ENCODE measurements at places on chromosomes 2 and 18.

- no peak for DNase-seq
These were observed 296.6 kb downstream of the NAPG start for GRCh38 chr18:10822456-10822855.

DNA sequence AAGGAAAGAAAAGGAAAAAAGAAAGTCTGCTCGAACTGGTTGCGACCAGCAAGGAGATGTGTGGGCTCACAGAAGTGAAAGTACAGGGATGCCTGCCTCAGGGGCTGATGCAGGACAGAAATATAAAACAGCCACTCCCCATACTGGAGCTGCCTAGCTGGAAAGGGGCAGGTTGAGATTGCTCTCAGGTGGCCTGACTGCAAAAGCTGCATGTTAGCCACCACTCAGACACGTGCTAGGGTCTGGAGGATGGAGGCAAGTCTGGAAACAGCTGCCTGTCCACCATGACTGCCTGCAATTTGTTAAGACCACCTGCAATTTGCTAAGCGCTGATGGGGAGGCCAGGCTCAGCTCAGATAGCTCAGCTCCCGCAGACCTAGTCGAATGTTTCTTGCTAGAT is 17.9 kb downstream of the B3GNT7 start:
- DNase-seq: no peak

- DNase-seq: peak; percentile 55
These were observed 4.6 kb downstream of the CD8A start for GRCh38 chr2:86786001-86786536.

DNA sequence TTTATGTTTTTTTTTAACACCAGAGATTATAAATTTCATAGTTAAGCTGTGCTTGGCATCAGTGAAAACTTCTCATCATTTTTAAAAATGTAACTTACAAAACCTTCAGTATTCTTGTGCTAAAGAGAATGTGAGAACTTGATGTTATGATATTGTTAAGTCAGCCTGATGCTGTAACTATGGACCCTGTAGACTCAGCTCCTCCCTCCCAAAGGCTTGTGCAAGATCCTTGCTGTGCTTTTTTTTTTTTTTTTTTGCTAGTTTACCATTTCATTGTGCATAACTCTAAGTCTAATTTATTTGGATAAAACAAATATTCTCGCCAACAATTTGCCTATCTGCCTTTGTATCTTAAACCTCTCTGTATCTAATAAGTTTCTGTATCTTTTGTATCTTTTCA is 12.9 kb upstream of the TFPI start:
- DNase-seq: no peak

Data from natural killer cell (primary cell).